ENCODE measurements at places on chromosomes 7 and 10.

GRCh38 chr10:72087969-72088888 lies at the start of gene SPOCK2:
TSS of gene SPOCK2 (minus strand) at chr10:72088551. CDS start at chr10:72088328, 223 bp downstream.
- peak; percentile 82 for DNase-seq

- DNase-seq: no peak
Observed at GRCh38 chr7:24706211-24707170, 50.8 kb downstream of the GSDME start.

DNA sequence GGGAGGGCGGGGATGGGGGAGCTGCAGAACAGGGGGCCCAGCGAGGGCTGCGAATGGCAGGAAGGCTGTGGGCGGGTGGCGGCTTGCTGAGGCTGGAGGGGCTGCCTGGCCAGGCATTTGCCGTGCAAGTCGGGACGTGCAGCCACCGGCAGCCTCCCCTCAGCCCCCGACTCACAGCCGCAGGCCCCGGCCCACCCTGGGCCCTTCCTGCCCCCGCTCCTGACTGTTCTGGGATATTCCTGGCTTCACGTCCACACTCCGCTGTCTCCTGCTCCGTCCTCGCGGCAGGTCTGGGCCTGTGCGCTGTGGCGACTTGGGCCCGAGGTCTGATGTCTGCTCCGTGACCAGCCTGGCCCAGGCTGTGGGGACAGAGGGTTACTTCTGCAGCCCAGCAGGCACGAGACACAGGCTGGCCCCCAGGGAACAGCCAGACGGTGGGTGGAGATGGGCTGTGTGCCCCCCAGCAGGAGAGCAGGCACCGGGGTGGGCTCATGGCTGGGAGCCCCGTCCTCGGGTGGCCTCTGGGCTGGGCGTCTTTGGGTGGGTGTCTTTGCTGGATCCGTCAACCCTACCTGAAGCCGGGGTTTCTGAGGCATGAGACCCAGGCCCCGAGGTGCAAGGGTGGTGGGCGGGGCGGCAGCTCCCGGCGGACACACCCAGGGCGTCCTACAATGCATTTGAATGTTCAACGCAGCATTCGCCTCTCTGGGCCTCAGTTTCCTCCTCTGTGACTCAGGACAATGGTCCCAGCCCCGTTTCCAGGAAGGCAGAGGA lies 86.5 kb downstream of the FOXL3 start:
- no peak for DNase-seq

DNA sequence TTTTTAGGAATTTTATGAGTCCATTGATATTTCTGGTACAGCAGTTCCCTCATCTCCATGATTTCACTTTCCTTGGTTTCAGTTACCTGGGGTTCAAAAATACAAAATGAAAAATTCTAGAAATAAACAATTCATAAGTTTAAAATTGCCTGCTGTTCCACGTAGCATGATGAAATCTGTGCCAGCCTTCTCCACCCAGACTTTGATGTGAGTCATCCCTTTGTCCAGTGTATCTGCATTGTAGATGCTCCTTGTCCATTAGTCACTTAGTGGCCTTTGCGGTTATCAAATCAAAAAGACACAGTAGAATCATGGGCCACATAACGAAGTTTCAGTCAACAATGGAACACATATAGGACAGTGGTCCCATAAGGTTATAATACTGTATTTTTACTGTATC lies 286.9 kb downstream of the PTEN start:
- no peak for DNase-seq

DNA sequence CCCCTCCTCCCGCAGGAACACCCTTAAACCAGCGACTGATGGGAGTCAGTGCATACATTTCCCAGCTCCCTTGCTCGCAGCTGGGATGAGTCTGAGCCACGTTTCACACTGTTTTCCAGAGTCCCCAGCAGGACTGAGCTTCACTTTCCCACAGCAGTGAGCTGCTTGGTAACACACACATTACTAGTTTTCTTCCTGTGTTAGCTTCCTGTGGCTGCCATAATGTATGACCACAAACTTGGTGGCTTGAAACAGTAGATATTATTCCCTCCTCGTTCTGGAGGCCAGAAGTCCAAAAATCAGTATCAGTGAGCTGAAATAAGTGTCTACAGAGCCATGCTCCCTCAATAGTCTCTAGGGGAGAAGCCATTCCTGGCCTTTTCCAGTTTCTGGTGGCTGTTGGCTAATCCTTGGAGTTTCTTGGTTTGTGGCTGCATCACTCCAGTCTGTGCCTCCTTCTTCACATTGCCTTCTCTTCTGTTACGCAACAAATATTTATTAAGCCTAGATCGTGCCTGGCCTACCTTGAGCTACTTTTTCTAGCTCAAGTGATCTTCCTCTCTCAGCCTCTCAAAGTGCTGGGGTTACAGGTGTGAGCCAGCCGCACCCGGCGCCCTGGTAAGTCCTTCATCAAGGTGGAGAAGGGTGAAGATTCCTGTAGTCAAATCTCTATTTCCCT lies 26.2 kb upstream of the CARD11 start:
- peak; percentile 22 for DNase-seq

- DNase-seq: no peak
Observed at GRCh38 chr7:4768597-4769569, 6.5 kb upstream of the AP5Z1 start.

- no peak for DNase-seq
Observed at GRCh38 chr10:60041489-60042133, 135.3 kb upstream of the CCDC6 start.

- DNase-seq: no peak
Observed at GRCh38 chr7:141480953-141481352, 70.3 kb upstream of the AGK start.

DNA sequence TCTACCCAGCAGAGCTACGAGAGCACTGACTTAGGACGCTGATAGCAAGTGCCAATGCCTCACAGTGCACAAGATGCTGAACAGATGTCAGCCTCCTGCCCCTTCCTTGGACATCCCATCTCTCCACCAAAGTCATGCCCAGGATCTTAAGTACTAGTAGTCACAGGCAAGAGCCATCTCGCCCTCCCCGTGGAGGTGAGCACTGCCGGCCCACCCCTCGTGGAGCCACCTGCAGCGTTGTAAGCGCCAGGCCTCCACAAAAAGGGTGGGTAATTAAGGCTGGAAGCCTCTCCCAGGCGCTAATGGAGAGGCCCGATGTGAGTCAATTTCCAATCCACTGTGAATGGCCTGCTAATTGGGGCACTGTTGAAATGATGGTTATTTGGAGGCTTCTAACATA lies 156.2 kb downstream of the GRID1 start:
- no peak for DNase-seq
